ENCODE measurements at places on chromosomes 13 and 19.
A peak's percentile ranks its signal among the peaks of the same experiment; 100 is the strongest.

DNA sequence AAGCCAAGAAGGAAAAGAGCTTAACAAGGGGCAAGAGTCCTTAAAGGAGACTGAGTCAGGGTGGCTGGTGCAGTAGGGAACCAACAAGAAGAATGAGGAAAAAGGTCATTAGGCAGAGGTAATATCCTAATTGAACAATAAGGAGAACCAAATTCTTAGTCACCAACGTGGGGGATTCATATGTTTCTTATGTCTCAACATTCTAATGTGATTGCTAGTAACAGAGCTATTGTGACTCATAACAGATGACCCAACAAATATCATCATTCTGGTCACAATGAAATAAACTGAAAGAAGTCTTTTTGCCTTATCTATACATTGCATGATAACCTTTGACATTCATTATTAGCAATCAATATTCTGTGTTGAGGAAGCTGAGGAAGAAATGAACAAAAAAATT is 101.6 kb downstream of the RAP2A start:
- H3K36me3 ChIP-seq, result no peaks in the 10 kb centered on the region
- no peak for DNase-seq
- H3K4me1 ChIP-seq, result no peaks in the 10 kb centered on the region
- H3K27me3 ChIP-seq, result no peaks in the 10 kb centered on the region

GRCh38 chr19:328025-328505 is 16.5 kb downstream of the MIER2 start:
- H3K36me3 ChIP-seq, result peaks cover 40% of the 10 kb centered on the region
- H3K4me1 ChIP-seq, result no peaks in the 10 kb centered on the region
- H3K27ac ChIP-seq, result no peak overlapping the region
- no peaks in the 10 kb centered on the region for H3K27me3 ChIP-seq

GRCh38 chr13:73025217-73026012 is 33.4 kb upstream of the KLF5 start:
- no peak overlapping the region for H3K27ac ChIP-seq
- no peak for DNase-seq
- no peaks in the 10 kb centered on the region for H3K36me3 ChIP-seq
- H3K4me3 ChIP-seq, result no peak overlapping the region

DNA sequence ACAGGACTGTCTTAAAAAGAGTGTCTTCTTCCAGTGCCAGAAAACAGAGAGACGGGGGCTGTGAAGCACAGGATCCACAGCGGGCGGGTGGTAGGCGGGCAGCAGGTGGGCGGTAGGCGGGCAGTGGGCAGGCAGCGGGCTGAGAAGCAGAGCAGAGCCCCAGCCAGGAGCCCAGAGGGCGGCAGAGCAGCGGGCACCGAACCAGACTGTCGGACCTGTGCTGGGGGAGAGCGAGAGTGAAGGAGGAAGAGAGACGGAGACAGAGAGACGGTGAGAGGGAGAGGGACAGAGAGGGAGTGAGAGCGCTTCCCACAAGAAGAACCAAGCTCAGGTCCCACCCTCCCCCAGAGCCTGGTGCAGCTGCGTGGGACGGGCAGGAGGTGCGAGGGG is 30.3 kb downstream of the RASA3 start:
- no peaks in the 10 kb centered on the region for H3K36me3 ChIP-seq
- no peak overlapping the region for H3K27ac ChIP-seq
- no peak overlapping the region for H3K4me3 ChIP-seq
- DNase-seq, result no peak
- H3K27me3 ChIP-seq, result peaks cover 2% of the 10 kb centered on the region

DNA sequence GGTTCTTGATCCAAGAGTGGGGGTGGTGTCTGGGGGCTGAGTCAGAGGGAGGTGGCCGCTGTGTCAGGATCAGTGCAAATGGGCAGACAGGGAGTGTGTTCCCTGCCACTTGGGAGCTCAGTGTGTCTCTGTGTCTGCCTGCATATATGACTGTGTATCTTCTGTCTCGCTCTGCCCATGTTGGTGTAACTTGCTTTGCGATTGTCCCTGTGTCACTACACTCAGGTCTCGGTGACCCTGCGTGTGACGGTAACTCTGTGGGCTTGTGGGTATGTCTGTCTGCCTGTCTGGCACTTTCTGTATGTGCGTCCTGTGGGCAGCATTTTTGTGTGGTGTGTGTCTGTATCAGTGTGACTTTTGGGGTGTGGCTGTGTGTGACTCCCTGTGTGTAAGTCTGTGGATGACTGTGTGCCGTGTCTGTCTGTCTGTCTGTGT is 8.2 kb upstream of the ERFL start:
- H3K4me1 ChIP-seq, result peaks cover 15% of the 10 kb centered on the region
- no peak overlapping the region for H3K27ac ChIP-seq
- DNase-seq, result peak; percentile 52
- peaks cover 75% of the 10 kb centered on the region for H3K27me3 ChIP-seq
- H3K36me3 ChIP-seq, result no peaks in the 10 kb centered on the region

- no peaks in the 10 kb centered on the region for H3K27me3 ChIP-seq
- H3K4me3 ChIP-seq, result no peak overlapping the region
- H3K4me1 ChIP-seq, result no peaks in the 10 kb centered on the region
- no peak for DNase-seq
These were observed 17.2 kb downstream of the CAPS start for GRCh38 chr19:5931251-5931650.

DNA sequence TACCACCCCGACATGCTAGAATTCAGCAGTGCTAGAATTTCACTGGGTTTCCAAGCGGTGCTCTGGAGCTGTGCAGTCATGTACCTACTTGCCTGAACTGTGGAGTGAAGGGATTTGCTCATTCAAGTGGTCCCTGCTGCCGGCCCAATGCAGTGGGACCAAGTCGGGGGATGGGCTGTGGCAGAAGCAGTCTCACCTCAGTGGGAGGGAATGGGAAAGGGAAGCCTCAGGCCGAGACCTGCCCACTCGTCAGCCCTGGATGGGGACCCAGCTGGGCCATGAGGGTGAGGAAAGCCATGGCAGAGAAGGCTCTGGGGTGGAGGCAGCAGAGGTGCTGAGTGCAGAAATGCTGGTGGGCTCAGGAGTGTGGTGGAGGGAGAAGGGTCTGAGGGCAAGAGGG is 14.9 kb downstream of the KLHL26 start:
- no peak for DNase-seq
- H3K27ac ChIP-seq, result no peak overlapping the region
- H3K4me3 ChIP-seq, result no peak overlapping the region
- no peaks in the 10 kb centered on the region for H3K36me3 ChIP-seq
- peaks cover under 1% of the 10 kb centered on the region for H3K27me3 ChIP-seq

GRCh38 chr13:33411312-33411711 is 125.8 kb upstream of the STARD13 start:
- no peaks in the 10 kb centered on the region for H3K4me1 ChIP-seq
- no peak overlapping the region for H3K4me3 ChIP-seq
- H3K36me3 ChIP-seq, result no peaks in the 10 kb centered on the region
- H3K27ac ChIP-seq, result no peak overlapping the region
- no peaks in the 10 kb centered on the region for H3K27me3 ChIP-seq

DNA sequence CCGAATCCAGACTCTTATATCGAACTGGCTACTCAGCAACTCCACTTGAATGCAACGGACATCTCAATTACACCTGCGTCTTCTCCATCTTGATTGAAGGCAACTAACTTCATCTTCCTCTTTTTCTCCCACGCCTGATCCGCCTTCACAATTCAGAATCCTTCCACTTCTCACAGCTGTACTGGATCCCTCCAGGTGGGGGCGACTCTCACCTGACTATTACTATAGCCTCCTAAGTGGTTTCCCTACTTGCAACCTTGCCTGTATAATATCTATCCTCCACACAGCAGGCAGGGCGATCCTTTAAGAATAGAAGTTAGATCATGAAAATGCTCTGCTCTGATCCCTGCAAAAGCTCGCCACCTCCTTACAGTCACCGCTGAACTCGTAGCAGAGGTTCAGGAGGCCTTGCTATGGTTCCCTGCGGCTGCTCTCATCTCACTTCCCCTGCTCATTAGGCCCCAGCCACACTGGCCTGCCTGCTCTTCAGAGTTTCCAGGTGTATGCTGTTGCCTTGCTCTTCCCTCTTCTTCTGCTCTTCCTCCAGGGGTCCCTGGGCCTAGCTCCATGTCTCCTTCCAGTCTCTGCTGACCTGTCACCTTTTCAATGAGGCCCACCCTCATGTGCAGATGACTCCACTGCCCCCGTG is 31.9 kb downstream of the RFXAP start:
- H3K27me3 ChIP-seq, result no peaks in the 10 kb centered on the region
- DNase-seq, result no peak
- no peak overlapping the region for H3K27ac ChIP-seq
- H3K4me3 ChIP-seq, result no peak overlapping the region
- H3K4me1 ChIP-seq, result no peaks in the 10 kb centered on the region
- no peaks in the 10 kb centered on the region for H3K36me3 ChIP-seq

DNA sequence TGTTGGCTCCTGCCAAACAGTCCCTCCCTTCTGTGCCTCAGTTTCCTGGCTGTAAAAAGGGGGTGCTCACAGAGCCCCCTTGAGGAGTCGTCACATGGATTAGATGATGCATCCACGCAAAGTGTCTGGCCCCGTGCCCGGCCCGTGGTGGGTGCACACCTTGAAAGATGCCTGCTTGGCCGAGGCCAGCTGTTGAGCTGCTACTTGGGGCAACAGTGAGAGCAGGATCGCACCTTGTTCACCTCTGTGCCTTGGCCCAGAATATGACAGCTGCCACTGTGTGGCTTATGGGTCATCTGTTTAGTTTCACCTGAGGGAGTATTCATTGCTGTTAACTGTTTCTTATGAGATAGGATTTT is 17.7 kb downstream of the CRTC1 start:
- H3K4me1 ChIP-seq, result peaks cover 10% of the 10 kb centered on the region
- no peak overlapping the region for H3K27ac ChIP-seq
- DNase-seq, result no peak
- H3K27me3 ChIP-seq, result no peaks in the 10 kb centered on the region
- H3K4me3 ChIP-seq, result no peak overlapping the region
- no peaks in the 10 kb centered on the region for H3K36me3 ChIP-seq

DNA sequence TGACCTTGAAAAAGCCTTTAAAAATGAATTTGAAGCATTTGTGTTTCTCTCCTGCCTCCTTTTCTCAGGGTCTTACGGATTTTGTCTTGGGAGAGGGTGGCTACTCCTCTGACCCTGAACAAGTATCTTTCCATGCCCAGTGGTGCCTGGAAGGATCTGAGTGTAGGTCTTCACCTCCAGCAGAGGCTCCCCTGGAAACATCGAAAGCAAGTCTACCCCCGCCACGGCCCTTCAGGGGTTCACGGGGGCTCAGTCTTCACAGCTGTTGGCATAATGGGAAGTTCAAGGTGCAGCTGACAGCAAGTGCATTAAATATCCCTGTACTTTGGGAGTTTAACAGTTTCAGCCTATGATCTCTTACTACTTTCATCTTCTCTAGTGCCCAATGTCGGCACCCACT is 42.7 kb upstream of the SLC15A1 start:
- peaks cover 30% of the 10 kb centered on the region for H3K36me3 ChIP-seq
- no peak overlapping the region for H3K27ac ChIP-seq
- no peaks in the 10 kb centered on the region for H3K4me1 ChIP-seq
- H3K27me3 ChIP-seq, result no peaks in the 10 kb centered on the region

DNA sequence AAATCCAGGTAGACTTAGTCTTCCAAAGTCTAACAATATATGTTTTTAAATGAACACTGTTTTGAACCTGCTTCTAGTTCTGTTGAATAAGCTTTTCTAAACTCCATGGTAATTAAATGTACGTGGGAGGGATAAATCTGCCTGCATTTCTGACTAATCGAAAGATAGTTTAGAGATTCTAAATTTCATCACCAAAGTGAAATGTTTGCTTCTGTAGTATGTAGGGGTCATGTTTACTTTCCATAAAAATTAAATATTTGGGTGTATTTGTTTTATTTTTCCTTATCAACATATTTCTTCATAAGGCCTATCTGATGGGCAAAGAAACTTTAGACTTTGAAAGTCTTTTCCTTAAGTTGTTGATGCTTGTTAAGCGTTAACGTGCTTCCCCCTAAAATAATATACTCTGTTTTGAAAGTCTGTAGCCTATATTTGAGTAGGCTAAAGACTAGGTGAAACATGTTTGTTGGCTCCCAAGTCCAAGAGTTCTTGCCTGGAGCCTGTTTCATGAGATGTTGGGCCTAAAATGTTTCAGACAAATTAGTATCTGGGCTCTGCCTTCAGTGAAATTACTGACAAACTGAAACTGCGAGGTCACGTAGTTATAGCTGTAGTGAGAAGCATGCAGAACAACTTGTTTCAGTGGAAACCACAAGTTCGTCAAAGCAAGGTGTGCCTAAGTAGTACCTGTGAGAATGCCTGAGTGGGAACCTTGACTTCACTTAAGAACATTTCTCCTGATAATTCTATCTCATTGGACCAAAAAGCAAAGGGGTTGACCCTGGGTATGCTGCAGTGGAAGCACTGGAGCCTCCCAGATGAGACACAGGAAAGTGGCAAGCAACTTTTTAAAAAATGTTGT is 126.2 kb downstream of the LMO7 start:
- peak overlapping the region; percentile 15 for H3K4me3 ChIP-seq
- H3K4me1 ChIP-seq, result peaks cover 12% of the 10 kb centered on the region
- no peaks in the 10 kb centered on the region for H3K36me3 ChIP-seq
- H3K27ac ChIP-seq, result peak overlapping the region; percentile 93
- peak; percentile 26 for DNase-seq
- no peaks in the 10 kb centered on the region for H3K27me3 ChIP-seq

DNA sequence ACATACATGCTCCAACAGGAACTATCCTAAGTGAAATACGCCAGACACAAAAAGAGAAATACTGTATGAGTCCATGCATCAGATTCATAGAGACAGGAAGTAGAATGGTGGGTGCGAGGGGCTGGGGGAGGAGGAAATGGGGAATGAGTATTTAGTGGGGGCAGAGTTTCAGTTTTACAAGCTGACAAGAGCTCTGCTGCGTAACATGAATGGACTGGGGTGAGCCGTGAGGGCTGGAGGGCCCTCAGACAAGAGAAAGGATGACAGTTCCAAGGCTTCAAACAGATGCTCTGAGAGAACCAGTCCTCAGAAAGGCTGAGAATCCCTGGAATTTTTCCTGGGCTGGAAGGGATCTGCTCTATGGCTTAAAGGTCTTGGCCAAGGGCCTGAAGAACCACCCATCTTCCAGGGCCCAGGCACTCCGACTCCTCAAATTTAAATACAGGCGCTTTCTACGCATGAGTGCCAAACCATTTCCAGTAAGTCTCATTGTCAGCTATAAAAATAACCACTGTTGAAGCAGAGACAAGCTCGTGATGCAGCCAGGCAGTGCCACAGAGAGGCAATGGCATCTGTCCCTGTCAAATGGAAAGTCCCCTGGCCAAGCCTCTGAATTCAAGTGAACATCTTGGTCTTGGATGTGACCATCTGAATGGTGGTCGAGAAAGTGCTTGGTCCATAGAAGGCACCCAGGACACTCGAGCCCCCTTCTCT is 17.5 kb downstream of the KLF2 start:
- H3K4me1 ChIP-seq, result peaks cover 4% of the 10 kb centered on the region
- no peak overlapping the region for H3K4me3 ChIP-seq
- H3K27ac ChIP-seq, result no peak overlapping the region
- no peak for DNase-seq
- no peaks in the 10 kb centered on the region for H3K36me3 ChIP-seq
- H3K27me3 ChIP-seq, result no peaks in the 10 kb centered on the region

DNA sequence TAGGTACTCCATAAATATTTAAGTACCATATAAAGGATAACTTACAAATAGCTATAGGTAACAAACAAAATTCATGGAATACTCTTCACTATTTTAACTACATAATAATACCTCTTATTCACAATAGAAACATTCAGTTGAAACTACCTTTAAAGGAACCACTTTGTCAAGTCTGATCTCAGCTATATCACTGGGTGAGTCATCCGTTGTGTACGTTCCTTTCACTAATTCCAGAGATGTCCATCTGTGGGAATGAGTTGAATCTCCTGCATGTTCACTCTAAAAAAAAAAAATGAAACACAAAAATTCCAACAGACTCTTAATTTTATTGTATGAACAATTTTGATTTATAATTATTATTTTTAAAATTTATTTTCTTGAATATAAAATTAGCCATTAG is 149.4 kb upstream of the FBXL3 start:
- H3K36me3 ChIP-seq, result peaks cover 16% of the 10 kb centered on the region
- H3K27me3 ChIP-seq, result no peaks in the 10 kb centered on the region
- peaks cover 5% of the 10 kb centered on the region for H3K4me1 ChIP-seq
